Effector CD4-positive, alpha-beta T cell (primary cell): ENCODE measurements at places on chromosomes 7 and 10.

GRCh38 chr10:13056456-13057077, 43.4 kb upstream of the OPTN start:
- DNase-seq = no peak

GRCh38 chr7:101915000-101915399, 97.6 kb downstream of the CUX1 start:
- no peak for DNase-seq

- DNase-seq = no peak
These were observed 47.0 kb downstream of the WDFY4 start for GRCh38 chr10:48731654-48732053.

DNA sequence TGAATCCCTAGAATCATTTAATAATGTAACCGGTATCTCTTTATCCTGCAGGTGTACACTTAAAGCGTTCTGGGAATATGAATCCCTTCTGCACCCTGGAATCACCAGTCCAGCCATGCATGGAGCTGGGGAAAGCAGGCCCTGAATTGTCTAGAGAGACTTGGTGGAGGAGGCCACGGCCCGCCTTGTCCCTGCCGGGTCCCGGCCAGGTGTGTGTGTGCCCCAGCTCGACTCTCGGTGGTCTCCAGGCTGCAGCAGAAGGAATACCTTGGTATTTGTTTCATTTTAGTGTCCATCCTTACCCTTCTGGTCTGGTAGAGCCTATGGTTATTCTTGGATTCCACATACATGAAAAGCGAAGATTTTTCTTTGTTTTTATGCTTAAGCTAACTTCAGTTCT, 58.1 kb downstream of the PRPF18 start:
- DNase-seq = no peak

GRCh38 chr10:123274306-123275135, 120.3 kb downstream of the BUB3 start:
- no peak for DNase-seq

DNA sequence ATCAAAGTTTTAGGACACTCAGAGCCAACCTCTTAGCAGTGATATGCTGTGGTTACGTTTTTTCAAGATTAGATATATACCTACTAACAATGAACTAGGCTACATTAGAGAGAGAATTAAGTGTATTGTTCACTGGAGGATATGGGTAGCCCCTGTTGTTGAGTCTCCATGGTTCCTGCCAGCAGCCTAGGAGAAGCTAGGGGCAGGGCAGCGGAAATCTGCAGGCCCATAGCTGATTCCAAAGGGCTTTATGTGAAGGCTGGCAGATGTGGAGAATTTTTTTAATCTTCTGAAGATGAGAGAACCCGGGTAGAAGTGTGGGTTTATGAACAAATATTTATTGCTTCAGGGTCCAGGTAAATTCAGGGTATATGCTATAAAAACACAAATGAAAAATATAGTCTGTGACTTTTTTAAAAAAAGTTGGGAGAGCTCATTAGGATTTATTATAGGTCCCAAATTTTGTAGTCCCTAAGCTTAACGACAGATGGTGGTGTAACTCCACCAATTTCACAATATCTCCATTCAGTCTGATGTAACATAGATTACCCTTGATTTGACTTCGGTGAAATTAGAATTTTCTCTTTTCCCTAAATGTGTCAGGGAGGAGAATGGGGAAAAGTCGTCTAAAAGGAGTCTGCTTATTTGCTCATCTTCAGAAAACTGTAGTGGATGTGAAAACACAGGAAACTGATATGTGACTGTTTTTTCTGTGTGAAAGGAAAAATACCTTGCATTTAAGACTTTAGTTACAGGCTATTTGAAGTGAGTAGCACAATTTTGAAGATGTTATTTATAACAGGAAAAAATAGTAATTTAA, 163.0 kb upstream of the PPP1R3A start:
- DNase-seq = no peak

- no peak for DNase-seq
These were observed 645.2 kb downstream of the PHTF2 start for GRCh38 chr7:78443811-78444210.

- no peak for DNase-seq
These were observed 576.4 kb downstream of the GRID1 start for GRCh38 chr10:85789982-85790789.

DNA sequence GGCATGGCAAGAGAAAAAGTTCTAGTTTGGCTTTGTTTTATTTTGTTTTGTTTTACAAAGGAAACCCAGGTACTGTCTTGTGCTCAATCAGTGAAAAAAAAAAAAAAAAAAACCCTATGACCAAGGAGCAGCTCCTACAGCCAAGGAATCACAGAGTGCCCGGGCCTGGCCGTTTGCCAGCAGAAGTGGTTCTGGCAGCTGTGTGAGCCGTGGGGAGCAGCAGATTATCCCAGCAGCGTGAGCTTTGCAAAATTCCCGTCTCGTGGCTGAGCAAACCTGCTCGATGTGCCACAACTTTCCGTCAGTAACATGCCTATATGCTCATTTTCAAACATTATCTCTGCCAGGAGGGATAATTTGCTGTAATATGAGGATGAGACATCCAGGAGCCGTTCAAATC, 293.7 kb downstream of the POU6F2 start:
- DNase-seq = no peak

DNA sequence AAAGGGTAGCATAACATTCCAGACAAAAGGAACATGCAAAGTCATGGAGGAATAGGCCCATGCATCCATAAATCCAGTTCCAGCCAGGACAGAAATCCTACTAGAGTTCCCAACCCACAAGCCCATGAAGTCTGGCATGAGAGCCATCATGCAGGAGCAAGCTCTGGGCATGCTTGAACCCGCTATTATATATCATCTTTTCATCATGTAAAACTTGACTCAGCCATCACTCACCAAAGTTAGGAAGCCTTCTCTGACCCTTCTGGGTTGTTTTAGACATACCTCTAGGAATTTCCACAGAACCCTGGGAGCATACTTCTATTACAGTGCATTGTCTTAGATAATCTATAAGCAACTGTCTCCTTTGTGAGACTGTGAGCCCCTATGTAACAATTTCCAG, 293.0 kb upstream of the NPSR1 start:
- no peak for DNase-seq

DNA sequence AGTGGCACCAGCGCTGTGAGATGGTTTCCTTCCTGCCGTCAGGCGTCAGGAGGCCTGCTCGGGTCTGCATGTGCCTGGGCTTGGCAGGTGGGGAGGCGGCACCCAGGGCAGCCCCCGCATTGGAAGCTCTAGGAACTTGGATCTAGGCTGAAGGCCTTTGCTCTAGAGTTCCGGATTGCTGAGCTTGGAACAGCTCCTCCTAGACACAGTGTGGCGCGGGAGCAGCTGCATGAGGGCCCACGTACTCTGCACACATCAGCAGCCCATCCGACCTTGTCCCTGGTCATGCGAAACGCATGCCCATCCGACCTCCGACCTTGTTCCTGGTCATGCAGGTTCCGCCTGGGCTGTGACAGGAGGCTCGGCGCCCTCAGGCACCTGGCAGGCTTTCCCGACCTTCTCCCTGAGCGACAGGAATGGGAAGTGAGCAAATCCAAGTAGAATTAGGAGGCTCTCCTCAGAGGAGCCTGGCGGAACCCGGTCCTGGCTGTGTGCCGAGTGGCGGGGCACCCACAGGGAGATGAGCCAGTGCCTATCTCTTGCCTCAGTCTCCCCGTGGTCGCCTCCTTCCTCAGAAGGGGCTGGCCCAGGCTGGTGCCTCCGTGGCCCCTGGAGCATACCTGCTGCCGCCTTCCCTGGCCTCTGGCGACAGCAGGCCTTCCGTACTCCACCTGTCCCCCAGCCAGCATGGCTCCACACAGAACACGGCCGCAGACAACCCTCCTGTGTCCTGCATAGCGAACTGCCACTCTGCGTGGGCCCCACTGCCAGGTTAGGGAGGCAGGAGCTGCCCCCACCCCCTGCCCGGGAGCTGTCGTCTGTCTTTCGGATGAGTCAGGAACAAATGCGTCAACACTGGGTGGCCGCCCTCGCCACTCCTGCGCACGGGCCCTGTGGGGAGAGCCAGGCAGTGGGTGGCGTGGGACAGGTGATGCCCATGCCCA, 12.0 kb downstream of the GET4 start:
- no peak for DNase-seq

DNA sequence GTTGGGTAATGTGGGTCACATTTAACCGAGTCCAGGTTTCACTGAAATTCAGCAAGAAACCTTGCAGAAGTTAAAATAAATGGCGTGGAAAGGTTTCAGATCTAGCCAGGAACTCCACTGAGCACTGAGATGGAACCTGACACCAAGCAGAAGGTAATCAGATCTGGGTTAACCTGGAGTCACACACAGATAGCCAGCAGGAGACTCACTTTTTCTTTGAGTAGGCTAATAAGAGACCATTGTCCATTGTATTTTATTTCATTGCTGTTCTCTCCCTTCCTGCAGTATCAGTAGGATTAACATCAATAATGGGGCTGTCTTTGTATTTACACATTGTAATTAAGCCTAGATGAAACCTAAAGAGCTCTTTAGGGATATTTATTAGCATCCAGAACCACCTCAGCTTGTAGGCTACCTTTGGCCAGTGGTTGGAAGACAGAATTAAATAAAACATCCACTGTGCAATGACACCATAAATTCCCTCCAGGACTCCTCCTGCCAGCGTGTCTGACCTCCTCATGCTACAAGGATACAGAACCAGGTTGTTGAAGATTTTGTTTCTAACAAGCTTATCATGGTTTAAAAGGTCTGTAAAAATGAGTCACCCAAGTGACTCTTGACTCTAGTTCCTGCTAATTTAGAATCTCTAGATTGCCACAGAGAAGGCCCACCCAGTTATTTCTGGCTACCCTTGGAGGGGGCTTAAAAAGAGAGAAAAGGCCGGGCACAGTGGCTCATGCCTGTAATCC, 151.1 kb downstream of the SORCS1 start:
- DNase-seq = no peak

DNA sequence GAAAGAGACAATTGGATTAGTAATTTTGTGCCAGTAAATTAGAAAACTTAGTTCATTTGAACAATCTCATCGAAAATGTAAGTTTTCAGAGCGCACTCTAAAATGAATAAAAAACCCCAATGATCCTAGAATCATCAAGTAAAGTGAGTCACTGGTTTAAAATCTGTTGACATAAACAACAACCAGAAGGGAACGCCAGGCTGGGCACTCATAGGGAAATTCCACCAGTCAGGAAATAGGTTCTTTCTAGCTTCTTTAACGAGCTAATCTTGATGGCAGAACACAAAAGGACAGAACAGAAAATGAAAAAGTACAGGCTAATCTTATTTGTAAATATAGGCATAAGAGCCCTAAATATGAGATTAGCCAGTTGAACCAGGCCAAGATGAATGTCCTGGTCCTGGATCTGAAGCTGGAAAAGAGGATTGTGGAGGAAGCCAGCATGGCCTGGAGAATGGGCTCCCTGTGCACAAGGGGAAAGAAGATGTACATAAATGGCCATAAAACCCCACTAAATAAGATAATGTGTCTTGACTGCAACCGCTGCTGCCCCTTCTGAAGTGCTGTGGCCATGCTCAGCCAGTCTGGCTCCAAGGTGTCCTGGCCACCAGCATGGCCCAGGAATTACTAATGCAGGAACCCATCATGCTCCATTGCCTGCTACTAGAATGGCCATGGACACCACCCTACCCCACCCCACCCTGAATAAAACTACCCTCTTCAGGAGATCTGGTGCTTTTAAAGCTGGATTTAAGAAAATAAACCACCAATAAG, 114.0 kb downstream of the WDFY4 start:
- no peak for DNase-seq

DNA sequence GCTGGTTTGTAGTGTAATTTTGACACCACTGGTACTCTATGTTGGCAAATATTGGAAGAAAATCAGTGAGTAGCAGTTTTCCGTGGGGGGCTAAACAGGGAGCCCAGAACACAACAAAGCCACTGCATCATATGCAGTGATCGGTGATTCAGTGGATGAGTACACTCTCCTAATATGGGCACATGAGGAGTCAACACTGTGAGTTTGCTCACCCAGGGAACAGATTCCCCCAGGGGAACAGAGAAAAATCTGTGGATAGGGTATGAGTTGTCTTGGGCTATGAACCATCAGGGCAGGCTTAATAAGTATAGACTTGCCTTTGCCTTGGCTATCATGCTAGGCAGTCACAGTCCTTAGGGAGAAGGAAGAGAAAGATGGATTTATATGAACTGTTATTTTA, 227.7 kb upstream of the SEMA3E start:
- no peak for DNase-seq

DNA sequence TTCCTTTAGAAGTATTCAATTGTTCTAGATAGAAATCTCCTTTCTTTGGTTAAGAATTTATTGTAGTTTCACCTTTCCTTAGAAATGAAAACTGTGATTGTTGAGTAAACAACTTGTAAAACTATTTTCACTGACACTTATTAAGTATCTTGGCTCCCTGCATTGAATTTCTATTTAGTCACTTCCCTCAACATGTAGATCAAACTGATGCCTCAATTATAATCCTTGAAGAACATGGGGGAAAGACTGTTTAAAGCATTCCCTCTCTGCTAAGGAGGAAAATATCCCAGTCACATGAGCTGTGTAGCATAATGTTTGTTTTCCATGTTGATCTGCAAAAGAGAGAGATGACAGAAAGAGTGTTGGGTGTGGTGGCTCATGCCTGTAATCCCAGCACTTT, 99.7 kb downstream of the PDE1C start:
- no peak for DNase-seq

GRCh38 chr7:124781418-124781817, 15.8 kb upstream of the GPR37 start:
- no peak for DNase-seq

- no peak for DNase-seq
These were observed 17.7 kb upstream of the GTPBP4 start for GRCh38 chr10:970311-971149.

DNA sequence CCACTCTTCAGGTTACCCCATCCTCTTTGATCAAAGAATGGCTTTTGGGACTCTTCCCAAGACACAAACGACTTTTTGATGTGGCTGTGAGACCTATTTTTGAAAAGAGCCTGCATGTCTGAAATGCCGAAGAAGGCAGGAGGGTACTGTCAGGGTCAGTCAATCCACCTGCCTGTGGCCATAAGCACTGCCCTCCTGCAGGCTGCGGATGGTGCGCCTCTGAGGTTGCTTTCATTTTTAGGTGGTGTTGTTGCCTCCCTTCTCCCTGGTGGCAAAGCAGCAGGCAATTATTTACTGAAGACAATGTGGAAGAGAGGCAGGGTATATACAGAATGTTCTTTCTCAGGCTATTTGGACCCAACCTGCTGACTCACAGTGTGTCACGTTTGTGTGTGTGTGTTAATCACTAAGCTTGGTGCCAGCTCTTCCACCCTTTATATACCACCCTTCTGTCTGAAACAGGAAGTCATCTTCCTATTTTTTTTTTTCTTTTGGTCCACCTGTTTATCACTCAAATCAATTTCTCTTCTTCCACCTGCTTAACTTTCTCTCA, 1421.2 kb upstream of the CELF2 start:
- no peak for DNase-seq

- DNase-seq = no peak
These were observed 113.2 kb downstream of the CDK6 start for GRCh38 chr7:92723205-92723604.

- no peak for DNase-seq
These were observed 235.2 kb upstream of the SP4 start for GRCh38 chr7:21192657-21193056.

- no peak for DNase-seq
These were observed 480.1 kb downstream of the INHBA start for GRCh38 chr7:41222746-41223145.
